Activated naive CD4-positive, alpha-beta T cell treated with Interleukin-2 at 50 U/mL for 16 hours (primary cell): ENCODE measurements at places on chromosomes 12 and 14.

DNA sequence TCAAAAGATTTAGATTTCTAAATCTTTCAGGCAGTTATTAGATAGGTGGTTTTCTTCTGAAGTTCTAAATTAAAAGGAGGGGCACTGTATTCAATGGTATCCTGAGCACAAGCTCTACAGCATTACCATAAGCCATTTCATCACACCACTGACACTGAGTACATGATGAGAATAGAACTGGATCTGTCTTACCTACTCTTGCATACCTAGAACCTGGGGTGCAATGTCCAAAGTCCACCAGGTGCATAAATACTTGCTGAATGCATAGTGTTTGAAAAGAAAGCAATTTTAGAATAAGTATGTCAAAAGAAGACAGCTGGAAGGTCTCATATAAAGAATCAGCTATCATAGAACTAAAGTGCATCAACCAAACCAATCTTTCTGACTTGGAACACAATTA lies 85.5 kb upstream of the ACTN1 start:
- no peak for DNase-seq

DNA sequence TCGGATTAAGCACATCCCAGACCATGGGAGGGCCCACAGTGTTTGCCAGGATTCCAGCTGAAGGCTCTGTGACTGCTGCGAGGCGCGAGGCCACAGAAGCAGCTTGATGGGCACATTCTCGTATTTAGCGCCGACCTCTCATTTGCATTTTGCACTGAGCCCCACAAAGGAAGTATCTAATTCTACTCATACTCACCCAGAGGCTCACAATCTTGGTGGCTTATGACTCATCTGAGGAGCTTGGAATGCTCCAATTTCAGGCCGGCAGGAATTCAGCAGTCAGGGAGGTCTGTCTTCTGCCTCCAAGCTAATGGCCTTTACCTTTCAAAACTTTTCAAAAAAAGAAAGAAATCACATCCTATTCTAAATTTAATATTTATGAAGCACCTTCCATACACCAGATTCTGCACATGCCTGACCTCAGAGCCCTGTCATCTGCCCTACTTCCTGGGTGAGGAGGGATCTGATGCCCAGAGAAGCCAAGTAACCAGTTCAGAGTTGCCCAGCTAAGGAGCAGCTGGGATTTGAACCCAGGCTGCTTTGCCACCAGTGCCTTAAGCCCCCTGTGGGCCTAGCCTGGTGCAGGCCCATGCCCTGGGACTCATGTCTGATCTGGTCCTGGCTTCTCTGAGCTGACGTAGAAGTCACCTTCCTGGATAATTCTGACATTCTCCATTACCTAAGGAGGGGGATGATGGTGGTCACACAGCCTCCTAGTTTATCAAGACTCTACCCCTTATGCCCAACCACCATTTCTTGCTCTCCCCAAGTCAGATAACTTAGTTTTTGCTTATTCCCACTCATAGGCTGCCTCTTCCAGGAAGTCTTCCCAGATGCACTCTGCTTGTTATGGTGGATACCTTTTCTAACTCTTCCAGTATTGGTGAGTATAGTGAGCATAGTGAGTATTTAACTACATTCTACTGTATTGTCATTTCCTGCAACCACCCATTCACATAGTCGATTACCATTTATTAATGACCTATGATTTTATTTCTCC lies 198.9 kb downstream of the RBM19 start:
- DNase-seq: no peak

GRCh38 chr12:21234395-21234794 lies 100.3 kb downstream of the SLCO1A2 start:
- no peak for DNase-seq

- no peak for DNase-seq
Measured at GRCh38 chr14:54890788-54891187, 11.8 kb downstream of the GCH1 start.

DNA sequence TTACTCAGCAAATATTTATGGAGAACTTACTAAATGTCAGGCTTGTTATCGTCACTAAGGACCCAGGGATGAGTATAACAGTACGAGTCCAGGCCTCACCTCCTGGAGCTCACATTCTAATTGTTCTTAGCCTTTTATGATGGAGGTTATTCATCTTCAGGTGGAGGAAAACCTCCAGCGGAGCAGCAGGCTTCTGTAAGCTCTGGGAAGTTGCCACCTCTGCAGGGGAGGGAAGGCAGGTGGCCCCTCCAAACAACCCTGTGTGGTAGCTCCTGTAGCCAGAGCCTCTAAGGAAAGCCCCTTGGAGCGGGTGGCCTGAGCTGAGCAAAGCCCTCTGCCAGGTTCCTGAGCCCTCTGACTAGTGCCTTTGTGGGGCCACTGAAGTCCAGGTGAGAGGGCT lies 104.1 kb downstream of the SMOC1 start:
- no peak for DNase-seq

- peak; percentile 47 for DNase-seq
Measured at GRCh38 chr12:55974308-55974730, 441 bp downstream of the RAB5B start.

- DNase-seq: peak; percentile 9
Measured at GRCh38 chr12:26651566-26652188, 181.3 kb downstream of the ITPR2 start.

DNA sequence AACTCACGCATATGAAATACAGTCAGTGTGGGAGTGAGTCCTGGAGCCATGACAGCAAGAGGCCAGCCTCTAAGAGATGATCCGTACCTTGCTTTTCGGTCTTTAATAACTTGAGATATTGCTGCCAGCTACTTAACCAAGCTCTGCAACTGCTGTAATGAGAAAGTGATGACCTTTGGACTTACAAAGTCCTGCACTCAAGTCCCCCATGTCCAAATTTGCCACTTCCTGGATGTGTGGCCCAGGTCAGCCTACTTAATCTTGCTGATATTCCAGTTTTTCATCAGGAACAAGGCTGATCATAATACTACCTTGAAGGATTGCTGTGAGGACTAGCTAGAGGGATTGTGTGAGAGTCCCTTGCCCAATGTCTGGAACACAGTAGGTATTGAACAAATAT lies 33.8 kb upstream of the DUSP6 start:
- no peak for DNase-seq

DNA sequence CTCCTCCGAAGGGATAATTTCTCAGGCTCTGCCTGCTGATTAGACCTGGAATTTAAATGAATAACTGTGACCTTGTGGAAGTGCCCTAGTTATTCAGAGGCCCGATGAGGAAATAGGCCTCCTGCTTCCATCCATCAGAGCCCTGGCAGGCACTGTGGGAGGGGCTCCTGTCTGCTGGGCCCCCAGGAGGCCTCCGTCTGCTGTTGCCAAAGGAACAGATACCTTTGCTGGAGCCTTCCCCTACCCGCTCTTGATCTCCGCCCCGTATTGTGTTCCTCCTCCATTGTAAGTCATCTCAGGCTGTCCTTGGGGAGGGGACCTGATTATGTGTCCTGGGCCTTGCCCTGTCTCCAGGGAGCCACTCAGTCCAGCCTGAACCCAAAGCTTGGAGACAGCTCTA lies 112.3 kb downstream of the NRXN3 start:
- no peak for DNase-seq

DNA sequence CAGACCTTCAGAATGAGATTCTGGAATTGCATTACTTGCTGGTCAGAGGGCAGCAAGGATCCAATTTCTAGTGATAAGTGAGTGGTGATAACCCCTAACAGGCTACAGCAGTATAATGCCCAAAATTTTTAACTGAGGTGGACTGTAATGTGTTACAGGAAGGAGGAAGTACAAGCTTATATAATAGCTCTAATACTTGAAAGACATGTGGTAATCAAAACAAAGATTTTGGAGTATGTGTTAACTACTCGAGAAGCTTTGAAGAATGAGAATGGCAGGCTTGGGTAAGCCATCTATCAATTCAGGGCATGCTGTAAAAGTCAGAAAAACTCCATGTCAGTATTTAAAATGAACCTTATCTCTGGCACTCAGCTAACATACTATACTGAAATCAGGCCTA lies 70.5 kb downstream of the ANKS1B start:
- no peak for DNase-seq

- no peak for DNase-seq
Measured at GRCh38 chr12:26666286-26666685, 166.7 kb downstream of the ITPR2 start.

DNA sequence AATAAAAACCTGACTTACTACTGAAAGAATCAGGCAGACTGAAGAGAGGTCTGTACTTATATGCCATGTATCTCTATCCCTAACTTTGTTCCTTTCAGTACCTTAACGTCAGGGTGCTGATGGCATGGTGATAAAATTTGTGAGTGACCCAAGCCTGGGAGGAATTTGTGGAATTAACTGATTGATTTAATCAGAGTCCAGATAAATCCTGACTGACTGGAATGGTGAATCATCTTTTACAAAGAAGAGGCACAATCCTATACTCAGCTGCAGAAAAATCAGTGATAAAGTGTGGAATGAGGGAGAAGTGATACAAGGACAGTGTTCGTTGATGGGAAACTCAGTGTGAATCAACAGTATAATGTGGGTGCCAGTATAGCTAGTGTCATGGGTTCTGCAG lies 3.7 kb downstream of the TDG start:
- no peak for DNase-seq

DNA sequence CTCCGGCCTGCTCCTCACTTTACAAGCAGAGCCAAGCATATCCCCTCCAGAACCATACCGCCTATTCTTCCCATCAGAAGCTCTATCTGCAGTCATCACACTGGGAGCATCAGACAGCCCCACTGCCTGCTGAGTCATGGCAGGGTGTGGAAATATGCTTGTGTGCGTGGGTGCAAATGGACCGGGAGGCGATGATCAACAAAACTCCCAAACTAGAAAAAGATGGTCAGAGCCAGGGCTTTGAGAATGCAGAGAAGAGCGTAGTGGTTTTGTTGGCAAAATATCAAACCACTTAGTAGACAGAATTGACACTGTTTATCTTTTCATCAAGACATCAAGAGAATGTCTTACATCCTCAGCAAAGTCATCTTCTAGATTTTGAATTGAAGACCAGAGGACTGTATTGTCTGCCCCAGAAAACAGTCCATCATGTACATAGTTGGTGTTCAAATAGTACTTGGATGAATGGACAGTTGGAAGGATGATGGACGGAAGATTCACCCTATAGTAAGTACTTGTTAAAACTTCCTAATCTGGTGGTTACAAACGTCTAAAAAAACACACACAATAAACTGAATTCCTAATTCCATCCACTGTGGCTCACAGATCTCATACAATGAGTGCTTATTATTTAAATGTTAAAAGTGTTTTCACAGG lies 54.9 kb downstream of the VWF start:
- DNase-seq: peak; percentile 36

- no peak for DNase-seq
Measured at GRCh38 chr14:41548666-41549065, 58.0 kb upstream of the LRFN5 start.

- no peak for DNase-seq
Measured at GRCh38 chr14:106051796-106052195, 525.4 kb downstream of the TMEM121 start.

DNA sequence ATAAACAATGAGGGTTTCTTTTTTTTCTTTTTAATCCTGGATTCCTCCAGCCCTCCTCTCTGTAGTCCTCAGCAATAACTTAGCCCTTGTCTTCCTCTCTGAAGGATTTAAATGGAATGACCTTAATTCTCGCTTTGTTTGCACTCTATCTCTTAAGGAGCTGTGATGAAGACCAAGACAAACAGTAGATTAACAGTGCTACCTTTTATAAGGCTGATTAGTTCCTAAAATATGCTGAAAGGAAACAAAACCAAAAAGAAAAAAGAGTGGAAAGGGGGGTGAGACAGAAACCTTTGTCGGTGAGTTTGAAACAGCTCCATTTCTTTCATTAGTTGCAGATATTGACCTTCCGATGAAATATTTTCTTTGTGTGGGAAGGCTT lies 38.7 kb upstream of the PTCSC3 start:
- DNase-seq: no peak

- no peak for DNase-seq
Measured at GRCh38 chr12:115511986-115512711, 765.3 kb downstream of the MED13L start.

GRCh38 chr14:104929268-104930230 lies 4.9 kb downstream of the PLD4 start:
- no peak for DNase-seq

- no peak for DNase-seq
Measured at GRCh38 chr14:101895256-101895655, 69.1 kb upstream of the DYNC1H1 start.
